ENCODE measurements at places on chromosomes 3 and 15.

GRCh38 chr3:127002195-127003174, 19.6 kb downstream of the PLXNA1 start:
- DNase-seq: no peak

- DNase-seq: no peak
Observed at GRCh38 chr3:36579746-36580145, 184.6 kb downstream of the DCLK3 start.

- no peak for DNase-seq
Observed at GRCh38 chr15:71249986-71250385, 134.7 kb downstream of the THSD4 start.

- DNase-seq: no peak
Observed at GRCh38 chr3:196677353-196677752, 34.7 kb downstream of the CEP19 start.

- DNase-seq: no peak
Observed at GRCh38 chr15:39783244-39783820, 691 bp upstream of the FSIP1 start.

DNA sequence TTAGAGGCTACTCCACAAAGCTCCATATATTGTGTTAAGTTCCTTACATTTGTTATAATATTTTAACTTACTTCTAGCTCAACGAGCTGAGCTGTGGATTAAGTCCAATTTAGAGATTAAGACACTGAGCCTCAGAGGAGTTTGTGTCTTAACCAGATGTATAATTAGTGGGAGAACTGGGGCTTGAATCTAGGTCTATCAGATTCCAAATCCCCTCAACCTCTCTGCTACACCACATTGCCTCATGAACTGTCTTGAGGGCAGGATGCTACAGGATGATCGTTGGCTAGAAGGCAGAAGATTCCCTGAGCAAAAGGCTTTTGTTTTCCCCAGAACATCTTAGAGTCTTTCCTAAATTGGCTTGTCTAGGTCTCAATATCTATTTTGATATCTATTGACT, 890.8 kb downstream of the NAALADL2 start:
- DNase-seq: no peak

- DNase-seq: no peak
Observed at GRCh38 chr3:46871222-46871621, 6.3 kb upstream of the PTH1R start.

- DNase-seq: no peak
Observed at GRCh38 chr3:118943597-118943996, 91.0 kb downstream of the IGSF11 start.

DNA sequence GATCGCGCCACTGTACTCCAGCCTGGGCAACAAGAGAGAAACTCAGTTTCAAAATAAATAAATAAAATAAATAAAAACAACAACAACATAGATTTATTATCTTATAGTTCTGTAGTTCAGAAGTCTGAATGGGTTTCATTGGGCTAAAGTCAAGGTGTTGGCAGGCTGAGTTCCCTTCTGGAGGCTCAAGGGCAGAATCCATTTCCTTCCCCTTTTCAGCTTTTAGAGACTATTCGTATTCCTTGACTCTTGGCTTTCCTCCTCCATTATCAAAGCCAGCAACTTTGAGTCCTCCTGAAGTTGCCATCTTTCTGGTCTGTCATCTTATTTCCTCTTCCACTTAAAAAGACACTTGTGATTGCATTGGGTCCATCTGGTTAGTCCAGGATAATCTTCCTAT, 12.1 kb downstream of the BLM start:
- no peak for DNase-seq

GRCh38 chr15:53910236-53910849, 67.9 kb upstream of the UNC13C start:
- no peak for DNase-seq

- DNase-seq: no peak
Observed at GRCh38 chr15:34851007-34851406, 55.7 kb upstream of the ACTC1 start.

- DNase-seq: no peak
Observed at GRCh38 chr15:101175401-101175800, 76.4 kb downstream of the CHSY1 start.

GRCh38 chr15:27645672-27646071, 453.4 kb downstream of the OCA2 start:
- DNase-seq: no peak

GRCh38 chr3:37726525-37727290, 135.0 kb upstream of the CTDSPL start:
- DNase-seq: no peak

GRCh38 chr3:149324332-149324731, 9.1 kb downstream of the TM4SF18 start:
- DNase-seq: no peak

DNA sequence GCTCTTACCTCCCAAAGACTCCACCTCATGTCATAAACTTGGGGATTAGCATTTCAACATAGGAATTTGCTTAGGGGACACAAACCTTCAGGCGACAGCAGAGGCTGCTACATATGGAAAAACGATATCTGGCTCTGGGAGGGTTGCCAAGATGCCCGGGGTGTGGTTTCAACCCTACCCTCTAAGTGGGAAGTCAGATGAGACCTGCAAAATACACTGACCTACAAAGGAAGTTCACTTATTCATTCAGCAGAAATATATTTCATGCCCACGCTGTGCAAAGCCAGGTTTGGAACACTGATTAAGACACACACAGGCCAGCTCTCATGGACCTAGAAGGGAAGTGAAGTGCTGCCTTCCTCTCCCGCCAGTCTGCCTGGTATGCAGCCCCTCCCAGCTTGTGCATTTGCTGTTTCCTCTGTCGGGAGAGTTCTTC, 239.3 kb downstream of the FEZF2 start:
- DNase-seq: no peak

DNA sequence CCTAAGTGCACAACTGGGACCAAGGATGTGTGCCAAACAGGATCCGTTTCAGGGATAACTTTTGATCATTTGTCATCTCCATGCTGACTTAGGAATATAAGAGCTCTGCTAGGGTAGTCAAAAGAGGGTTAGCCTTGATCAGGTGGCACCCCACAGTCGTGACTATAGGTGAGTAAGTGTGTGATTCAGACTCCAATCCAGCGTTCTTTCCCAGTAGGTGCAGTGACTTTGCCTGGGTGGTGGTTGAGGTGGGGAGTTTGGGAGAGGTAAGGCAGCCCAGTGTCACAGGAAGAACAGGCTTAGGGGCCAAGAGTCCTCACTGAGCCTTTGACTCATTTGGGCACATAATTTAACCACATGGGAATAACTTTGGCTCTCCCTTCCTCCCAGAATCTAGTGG, 51.0 kb downstream of the CHDH start:
- DNase-seq: no peak

- no peak for DNase-seq
Observed at GRCh38 chr3:185290266-185290665, 36.4 kb upstream of the EHHADH start.

- DNase-seq: no peak
Observed at GRCh38 chr3:123330441-123330991, 118.4 kb downstream of the ADCY5 start.

GRCh38 chr3:157134620-157135191, 25.2 kb downstream of the CCNL1 start:
- DNase-seq: no peak

GRCh38 chr3:156749244-156749643, 74.9 kb downstream of the TIPARP start:
- DNase-seq: no peak

- DNase-seq: no peak
Observed at GRCh38 chr3:124592658-124593441, 137.4 kb upstream of the UMPS start.

- DNase-seq: no peak
Observed at GRCh38 chr3:184712248-184713039, 580 bp upstream of the MAGEF1 start.

DNA sequence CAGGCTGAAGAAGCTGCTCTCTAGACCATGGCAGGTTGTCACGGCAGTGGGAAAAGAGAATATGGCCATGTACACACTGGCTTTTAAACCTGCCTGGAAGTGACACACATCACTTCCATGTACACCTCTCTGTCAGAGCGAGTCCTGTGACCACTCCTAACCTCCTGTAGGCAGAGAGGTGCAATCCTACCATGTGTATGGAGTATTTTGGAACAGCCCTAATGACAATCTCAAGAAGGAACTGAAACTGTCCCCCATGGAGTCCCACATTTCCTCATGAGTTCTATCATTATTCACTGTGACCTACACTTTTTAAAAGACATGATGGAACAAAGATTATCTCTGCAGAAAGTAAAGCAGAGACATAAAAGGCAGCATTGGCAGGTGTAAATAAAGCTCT, 153.4 kb upstream of the PFN2 start:
- DNase-seq: no peak

DNA sequence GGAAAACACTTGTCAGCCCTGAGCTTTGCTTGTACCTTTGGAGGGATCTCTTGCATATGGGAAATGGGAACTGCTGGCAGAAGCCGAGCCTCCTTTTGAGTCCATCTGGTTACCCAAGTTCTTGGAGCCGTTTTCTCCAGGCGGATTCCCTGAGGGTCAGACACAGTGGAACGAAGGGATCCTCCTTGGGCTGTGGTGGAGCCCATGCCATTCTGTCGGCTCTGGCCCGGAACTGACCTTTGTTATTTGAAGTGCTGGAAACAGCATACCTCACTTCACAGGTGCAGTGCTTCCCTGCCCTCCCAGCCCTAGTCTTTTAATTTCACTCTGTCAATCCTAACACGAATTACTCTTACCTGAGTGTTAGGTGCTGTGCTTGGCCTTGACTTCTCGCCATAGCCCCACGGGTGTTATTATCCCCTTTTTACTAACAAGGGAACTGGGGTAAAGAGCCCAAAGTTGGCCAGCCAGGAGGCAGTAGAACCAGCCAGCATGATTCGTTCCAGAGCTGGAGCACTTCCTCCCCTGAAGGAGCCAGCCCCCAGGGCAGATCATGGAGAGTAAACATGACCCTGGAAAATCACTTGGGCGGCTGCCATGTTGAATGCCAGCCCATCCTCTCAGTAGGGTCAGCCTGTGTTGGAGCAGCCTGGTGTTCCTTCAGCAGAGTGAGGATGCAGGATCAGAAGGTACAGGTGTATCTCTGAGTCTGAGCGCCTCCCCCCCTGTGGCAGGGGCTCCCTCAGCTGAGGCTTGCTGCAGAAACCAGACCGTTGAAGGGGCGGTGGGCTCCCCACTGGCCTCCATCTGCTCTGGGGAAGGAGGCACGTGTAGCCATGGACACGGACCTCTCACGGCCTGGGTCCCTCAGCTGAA, 143.2 kb downstream of the DNAJB8 start:
- no peak for DNase-seq

DNA sequence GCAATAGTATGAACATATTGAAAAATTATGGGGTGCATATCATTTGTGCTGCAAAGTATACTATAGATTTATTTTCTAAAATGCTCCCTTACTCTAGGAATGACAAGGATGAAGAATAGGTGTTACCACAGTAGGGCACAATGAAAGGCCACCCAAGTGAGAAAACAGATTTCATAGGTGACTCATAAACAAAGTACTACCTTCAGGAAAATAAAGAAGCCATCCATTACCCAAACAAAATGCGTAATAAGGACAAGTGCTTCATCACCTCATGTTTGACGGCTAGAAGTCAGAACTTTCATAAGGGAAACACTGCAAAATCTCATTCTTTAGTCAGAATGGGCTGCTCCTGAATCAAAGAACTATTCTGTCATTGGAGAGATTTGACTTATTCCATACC, 116.6 kb downstream of the MFSD1 start:
- no peak for DNase-seq

- DNase-seq: no peak
Observed at GRCh38 chr3:73633916-73634344, 9.2 kb upstream of the PDZRN3 start.

Measured in cortex of kidney (tissue), 1 donor.